GF-D8 (cell line): ENCODE measurements at places on chromosomes 16 and 17.

DNA sequence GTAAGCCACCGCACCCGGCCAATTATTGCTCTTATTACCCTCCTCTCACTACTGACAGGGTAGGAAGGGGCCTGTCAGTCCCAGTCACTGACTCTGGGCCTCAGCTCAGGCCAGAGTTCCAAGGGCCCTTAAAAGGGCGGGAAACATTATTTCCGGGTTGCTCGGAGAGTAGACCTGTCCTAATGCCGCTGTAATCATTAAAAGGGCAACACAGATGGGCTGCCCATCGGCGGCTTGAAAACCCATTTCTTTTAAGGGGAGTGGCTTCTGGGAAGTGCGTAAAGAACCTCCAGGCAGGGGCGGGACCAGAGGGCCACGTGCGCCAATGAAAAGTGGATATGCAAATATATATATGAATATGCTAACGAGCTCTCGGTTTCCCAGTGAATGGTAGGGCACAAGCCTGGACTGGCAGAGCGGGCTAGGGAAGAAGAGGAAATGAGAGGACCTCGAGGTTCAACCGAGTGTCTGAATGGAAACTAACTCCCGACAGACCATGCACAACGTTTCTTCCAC, 26.6 kb downstream of the PIPOX start:
- DNase-seq: no peak

DNA sequence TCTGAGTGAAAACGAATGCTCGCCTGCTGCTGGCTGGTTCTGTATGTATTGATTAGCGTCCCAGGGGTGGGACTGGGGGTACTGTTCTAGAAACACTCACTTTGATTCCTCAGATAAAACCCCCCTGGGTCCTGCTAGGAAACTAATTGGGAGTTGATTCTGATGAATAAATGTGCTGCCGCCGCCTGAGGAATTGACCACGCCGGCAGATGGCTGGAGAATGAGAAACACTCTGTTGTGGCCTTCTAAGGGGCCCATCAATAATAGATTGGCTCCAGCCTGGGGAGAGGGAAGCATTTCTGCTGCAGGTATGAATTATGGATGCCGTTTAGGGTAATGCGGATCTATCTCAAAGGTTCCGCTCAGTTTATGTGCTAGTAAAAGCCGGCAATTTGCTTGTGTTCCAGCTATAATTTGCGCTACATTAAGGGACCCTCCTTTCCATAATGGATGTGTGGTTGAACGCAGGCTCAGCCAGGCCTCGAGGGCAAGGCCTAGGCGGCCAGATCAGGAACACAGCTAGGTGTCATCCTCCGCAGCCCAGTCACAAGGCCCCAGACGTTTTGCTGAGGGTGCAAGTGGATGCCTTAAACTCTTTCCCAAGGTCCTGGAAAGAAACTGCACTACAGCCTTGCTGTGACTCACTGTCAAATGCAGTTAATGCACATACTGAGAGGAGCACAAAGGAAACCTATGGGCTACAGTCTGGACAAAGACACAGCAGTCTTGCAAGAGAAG, 132.2 kb upstream of the HS3ST2 start:
- no peak for DNase-seq

DNA sequence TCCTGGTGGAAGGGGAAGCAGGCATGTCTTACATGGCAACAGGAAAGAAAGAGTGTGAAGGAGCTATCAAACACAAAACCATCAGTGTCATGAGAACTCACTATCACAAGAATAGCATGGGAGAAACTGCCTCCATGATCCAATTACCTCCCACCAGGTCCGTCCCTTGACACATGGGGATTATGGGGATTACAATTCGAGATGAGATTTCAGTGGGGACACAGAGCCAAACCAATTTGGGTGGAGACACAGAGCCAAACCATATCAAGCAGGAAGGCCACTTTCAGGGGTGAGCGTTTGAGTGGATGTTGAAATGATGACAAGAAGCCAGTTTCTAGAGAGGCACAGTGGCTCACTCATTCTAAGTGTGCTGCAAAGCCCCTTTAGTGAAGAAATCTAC, 143.8 kb downstream of the CPPED1 start:
- no peak for DNase-seq

DNA sequence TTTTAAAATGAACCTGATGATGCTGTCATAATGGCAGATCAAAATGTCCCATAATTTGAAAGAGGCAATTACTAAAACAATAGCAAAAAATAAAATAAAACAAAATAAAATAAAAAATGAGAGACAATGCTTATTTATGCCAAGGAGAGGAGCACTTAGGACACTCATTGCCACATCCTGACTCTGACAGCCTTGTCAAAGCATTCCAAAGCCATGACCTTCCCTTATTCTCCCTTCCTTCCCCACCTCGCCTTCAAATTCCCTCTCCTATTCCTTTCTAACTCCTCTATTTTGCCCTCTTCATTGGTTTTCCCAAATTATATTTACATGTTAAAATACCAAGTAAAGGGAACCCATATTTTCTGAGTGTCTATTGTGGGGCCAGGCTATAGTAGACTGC, 220.0 kb downstream of the CDH13 start:
- DNase-seq: no peak

DNA sequence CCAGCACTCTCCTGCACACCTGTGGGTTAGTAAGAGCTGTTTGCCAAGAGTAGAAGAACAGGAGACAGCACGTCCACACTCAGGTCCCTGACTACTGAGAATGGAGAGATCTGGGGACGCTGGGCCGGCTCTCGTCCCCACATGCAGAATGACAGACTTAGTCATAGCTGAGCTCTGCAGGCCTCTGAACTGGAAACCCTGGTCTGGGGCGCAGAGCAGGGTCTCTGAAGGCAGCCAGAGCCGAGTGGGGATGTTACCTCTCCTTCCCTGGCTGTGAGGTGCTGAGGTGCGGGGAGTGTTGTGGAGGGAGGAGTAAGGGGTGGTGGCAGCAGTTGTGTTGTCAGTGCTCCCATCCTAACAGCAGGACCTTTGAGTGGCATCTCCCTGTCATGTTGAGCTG, 7.2 kb upstream of the JPT2 start:
- no peak for DNase-seq

DNA sequence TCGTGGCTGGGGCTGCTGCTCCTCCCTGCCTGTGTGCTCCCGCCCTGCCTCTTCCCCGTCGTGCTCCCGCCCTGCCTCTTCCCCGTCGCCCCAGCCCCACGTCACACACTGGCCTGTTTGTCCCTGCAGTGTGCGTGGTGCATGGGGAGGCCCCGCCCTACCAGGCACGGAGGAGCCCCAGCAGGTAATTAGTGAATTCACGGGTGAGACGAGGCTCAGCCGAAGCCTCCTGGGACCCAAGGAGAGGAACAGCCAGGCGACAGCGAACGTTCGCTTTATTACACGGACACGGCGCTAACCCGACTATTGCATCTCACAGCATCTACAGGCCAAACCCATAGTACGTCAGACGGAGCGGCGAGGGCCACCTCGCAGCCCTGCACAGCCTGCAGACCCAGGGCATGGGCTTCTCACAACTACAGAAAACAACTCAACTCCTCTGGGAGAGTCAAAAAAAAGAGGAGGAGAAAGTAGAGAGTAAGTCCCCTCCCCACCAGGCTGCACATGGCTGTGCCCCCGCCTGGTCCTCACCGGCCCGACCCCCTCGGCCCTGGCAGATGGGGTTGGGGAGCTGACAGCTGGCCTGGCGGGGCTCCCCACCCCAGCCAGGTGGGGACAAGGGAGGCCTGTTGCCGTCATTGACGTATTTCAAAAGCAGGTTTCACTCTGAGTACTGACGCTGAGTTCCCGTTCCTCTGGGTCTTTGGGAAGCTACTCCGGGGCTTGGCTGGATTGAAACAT, 4.3 kb upstream of the PABPN1L start:
- DNase-seq: no peak

DNA sequence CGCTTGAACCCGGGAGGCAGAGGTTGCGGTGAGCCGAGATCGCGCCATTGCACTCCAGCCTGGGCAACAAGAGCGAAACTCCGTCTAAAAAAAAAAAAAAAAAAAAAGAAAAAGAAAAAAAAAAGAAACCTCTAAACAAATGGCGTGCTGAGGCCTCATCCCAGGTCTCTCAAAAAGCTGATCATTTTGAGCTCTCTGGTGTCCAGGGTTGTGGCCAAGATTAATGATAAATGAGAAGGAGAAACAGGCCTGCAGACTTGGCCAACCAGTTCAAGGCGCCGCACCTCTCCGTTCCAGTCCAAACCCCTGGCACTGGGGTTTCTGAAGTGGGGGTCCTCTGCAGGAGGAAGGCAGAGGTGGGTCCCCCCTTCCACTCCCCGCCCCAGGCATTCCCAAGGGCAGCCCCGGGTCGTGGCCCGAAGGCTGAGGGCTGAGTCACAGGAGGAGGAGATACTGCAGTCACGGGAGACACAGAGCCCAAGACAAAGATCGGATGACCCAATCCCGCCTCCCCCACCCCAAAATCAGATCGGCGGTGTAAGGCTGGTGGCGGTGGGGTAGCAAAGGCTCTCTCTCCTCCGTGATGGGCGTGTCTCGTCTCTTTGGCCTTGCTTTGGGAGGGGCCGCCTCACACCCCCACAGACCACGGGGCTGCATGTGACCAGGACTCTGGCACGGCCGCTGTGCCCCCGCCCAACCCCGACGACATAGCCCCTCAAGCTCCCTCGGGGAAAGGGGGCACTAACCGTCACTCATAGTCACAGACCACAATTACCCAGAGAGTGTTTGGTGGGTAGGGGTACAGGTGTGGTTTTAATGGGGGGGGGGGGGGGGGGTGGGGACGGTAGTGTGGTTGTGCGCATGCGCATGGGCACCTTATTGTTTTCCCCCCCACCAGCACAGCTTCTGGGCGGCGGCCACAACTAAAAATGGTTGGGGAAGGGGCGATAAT, 1.1 kb downstream of the VAT1 start:
- DNase-seq: peak; percentile 66

DNA sequence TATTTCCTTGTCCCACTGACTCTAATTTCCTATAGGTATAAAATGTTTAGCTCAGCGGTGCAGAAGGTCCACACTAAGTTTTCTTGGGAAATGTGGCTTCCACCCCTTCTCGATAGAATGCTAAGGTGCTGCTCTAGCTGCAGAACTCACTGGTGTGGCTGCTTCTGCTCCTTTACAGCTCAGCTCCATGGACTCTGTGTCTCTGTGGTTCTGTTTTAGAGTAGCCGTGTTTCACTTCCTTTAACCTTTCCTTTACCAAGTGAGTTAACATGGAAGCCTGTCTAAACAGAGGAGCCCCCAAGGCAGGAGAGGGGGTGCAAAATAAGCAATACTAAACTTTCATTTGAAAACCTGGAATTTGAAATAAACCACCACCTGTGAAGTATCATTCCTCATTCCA, 65.3 kb downstream of the SPECC1 start:
- DNase-seq: no peak

- no peak for DNase-seq
Observed at GRCh38 chr16:14011846-14012245, 59.3 kb upstream of the MRTFB start.

DNA sequence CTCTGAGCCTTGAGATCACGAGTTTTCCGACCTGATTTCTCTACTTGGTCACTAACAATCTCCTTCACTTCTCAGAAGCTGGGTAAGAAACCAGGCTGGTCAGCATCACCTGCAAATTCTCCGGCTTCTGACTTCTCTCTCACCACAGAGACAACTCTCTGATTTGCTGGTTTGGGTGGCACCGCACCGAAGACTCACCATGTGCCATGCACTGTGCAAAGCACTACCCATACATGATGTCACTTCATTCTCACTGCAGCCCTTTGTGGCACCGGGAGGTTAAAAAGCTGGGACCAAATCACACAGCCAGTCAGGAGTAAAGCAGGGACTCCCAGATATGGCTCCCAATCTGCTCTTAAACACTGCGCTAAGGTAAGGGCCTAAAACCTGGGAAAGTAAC, 647 bp downstream of the VAC14 start:
- DNase-seq: no peak

GRCh38 chr17:21214015-21214776, at the start of gene TMEM11:
TSS of gene TMEM11 (minus strand) at chr17:21214161. CDS start at chr17:21214152, 9 bp downstream.
- peak; percentile 67 for DNase-seq

DNA sequence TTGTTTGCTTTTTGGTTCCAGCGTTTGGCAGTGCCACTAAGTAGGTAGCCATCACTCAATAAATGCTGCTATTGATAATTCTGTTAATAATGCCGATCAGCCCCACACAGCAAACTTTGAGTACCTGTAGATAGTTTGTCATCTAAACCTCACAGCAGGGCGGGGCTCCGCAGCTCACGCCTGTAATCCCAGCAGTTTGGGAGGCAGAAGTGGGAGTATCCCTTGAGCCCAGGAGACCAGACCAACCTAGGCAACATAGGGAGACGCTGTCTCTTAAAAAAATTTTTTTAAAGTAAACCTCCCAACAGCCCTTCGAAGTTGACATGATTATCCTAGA, 1.6 kb downstream of the BFAR start:
- DNase-seq: no peak

- no peak for DNase-seq
Observed at GRCh38 chr17:72754513-72754912, 338.0 kb downstream of the SLC39A11 start.

DNA sequence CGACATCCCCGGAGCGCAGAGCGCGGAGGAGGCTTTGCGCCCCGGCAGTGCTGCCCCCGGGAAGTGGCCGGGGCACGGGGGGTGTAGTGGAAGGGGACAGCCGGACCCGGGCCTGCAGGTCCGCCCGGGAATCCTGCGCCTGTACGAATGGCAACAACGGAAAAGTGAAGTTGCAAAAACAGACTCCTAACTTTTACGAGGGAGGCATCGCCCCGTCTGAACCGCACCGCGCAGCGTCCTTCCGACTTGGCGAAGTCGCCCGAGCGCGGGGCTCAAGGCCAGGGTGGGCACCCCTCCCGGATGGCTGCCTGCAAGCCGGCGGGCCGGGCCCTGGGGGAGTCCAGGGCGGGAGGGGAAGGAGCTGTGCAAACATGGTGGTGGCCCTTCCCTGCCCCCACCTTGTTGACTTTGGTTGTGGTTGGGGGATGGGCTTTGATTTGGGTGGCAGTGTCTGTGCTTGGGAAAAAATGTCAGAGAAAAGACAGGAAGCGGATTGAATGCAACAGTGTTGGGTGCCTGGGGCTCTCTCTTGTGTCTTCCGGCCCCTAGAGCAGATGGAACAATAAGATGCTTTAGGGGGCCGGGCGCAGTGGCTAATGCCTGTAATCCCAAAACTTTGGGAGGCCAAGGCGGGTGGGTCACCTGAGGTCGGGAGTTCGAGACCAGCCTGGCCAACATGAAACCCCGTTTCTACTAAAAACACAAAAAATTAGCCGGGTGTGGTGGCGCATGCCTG, 675 bp downstream of the RNF213 start:
- peak; percentile 7 for DNase-seq

- no peak for DNase-seq
Observed at GRCh38 chr16:85173146-85173980, 61.1 kb upstream of the CIBAR2 start.
